ENCODE measurements at places on chromosomes 7 and 10. TPM values are rescaled to one million over a fixed set of nuclear protein-coding genes. Genes with fewer than 3 reads are reported as not detected.

- no peaks in the 10 kb centered on the region for H3K36me3 ChIP-seq
- H3K4me1 ChIP-seq: peaks cover 8% of the 10 kb centered on the region
These were observed 48.2 kb upstream of the PFKFB3 start for GRCh38 chr10:6154566-6154965.

The TMEM213 gene
- not detected for total RNA-seq

- peak; percentile 45 for DNase-seq
- H3K36me3 ChIP-seq: no peaks in the 10 kb centered on the region
- peak overlapping the region; percentile 69 for H3K4me3 ChIP-seq
- H3K27ac ChIP-seq: peak overlapping the region; percentile 36
- peaks cover 4% of the 10 kb centered on the region for H3K4me1 ChIP-seq
- peaks cover 89% of the 10 kb centered on the region for H3K27me3 ChIP-seq
These were observed 752 bp downstream of the KLF14 start for GRCh38 chr7:130732980-130733930.

DNA sequence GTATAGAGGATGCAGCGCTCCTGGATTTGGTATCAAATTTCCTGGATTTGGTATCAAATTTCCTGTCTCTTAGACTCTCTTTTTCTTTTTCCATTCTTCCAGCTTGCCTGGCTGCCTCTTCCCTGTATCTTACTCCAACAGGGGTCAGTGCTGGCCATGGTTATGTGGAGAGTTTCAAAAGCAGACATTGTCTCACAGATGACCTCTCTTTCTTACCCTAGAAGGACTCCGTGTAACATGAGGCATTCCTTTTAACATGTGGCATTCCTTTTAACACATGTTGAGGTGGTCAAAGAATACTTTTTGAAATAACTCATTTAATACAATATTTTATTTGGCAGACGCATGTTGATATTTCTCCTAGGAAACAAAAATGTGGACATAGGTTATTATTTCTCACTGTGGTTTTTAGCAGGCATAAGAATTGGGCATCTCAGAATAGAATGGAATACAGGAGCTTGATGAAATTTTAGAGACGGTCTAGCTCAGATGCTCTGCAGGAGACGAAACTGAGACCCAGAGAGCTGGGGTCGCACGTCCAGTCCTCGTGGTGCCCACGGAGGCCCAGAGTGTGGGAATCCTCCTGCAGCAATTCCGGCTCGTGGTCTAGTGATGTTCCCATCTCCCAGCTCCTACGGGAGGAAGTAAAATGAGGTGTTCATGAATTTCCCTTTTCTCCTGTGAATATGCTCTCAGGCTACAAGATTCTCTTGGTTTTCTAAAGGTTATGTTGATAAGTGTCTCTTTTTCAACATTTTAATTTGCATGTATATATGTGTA is 59.6 kb upstream of the PITRM1 start:
- no peak for DNase-seq
- H3K36me3 ChIP-seq: no peaks in the 10 kb centered on the region
- H3K4me3 ChIP-seq: no peak overlapping the region
- no peak overlapping the region for H3K27ac ChIP-seq
- no peaks in the 10 kb centered on the region for H3K4me1 ChIP-seq
- H3K27me3 ChIP-seq: peaks cover 5% of the 10 kb centered on the region

DNA sequence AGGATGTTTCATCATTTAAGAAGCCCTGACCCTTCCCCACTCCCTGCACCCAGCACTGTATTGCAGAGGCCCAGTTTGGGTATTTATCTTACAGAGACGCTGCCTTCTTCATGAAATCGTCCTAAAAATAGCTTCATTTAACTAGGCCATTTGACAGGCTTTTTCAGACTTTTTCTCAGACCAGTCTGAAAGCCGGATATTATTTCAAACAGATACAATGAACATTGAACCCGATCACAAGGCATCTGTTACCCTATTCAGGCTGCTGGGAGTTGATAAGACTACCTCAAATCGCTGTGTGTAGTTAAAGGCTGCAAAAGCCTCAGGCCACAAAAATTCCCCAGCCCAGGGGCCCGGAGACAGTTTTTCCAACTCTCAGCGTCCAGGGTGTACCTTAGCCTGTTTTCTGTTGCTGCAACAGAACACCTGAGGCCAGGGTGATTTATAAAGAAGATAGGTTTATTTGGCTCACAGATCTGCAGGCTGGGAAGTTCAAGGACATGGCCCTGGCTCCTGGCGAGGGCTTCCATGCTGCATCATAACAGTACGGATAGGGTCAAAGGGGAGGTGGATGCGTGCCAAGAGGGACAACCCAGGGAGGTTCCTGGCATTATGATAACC is 130.7 kb upstream of the SH2B2 start:
- H3K36me3 ChIP-seq: peaks cover 9% of the 10 kb centered on the region
- H3K27me3 ChIP-seq: no peaks in the 10 kb centered on the region
- H3K27ac ChIP-seq: no peak overlapping the region

DNA sequence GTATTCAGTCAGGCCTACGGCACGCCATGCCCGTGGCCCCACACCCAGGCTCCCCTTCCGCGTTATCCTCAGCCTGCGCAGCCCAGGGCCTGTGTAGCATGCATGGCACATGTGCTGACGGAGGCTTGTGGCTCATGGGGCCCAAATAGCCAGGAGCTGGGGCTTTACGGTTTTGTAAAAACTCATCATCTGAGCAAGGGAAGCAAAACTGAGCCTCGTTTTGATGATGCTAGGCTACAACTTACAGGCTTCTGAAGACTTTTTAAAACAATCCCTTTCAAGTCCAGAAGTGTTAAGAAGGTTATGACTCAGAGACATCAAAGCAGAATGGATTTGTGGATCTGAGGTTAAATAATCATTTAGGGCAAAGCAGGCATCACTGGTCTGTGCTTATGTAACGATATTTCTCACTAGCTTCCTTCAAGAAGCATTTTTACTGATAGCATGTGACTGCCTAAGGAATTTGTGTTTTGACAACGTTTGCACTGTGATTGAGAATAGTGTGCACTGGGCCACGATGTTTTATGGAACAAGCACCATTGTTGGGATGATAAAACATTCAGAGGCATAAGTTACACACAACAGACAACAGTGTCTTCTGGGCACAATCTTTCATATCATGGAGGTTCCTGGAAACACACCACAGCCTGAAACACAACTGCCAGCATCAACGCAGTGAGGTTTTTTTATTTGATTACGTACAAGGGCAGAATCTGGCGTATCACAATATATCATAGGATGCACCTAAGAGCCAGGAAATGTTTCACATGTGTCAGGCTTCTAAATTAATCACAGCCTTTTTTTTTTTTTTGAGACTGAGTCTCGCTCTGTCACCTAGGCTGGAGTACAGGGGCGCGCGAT is 274.3 kb downstream of the CCDC3 start:
- DNase-seq: no peak
- H3K27ac ChIP-seq: no peak overlapping the region
- H3K36me3 ChIP-seq: no peaks in the 10 kb centered on the region
- H3K4me1 ChIP-seq: peaks cover 5% of the 10 kb centered on the region
- no peak overlapping the region for H3K4me3 ChIP-seq
- peaks cover 26% of the 10 kb centered on the region for H3K27me3 ChIP-seq

The NPFFR1 gene
- not detected for total RNA-seq

DNA sequence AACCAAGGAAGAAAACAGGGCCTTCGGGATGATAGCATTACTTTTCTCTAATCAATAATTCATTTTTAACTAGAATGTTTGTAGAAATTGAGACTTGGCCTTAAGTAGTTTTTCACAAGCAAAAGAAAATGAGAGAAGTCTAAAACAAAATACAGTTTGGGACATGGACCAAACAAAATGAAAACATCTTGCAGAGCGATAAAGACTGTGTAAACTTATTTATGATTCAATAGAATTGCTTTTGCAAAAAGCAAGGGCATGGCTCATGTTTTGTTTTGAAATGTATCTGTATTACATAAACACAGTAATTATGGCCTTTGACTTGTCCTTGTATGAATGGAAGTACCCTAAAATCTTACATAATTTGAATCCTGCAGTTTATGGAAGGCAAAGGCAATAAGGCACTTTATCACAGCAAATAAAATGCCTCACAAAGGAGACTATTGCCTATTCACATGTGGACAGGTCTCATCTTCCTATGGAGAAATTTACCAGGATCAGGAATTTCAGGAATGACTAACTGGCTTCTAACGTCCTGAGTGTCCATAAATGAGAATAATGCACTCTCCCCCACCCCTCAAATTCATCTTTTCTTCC is 295.2 kb downstream of the PTEN start:
- no peak overlapping the region for H3K27ac ChIP-seq
- H3K4me1 ChIP-seq: peaks cover 8% of the 10 kb centered on the region
- no peak overlapping the region for H3K4me3 ChIP-seq

- H3K36me3 ChIP-seq: peaks cover 1% of the 10 kb centered on the region
- H3K4me3 ChIP-seq: no peak overlapping the region
- H3K27me3 ChIP-seq: peaks cover 13% of the 10 kb centered on the region
- peaks cover 18% of the 10 kb centered on the region for H3K4me1 ChIP-seq
- no peak overlapping the region for H3K27ac ChIP-seq
These were observed 33.3 kb upstream of the XPNPEP1 start for GRCh38 chr10:109956454-109957091.

DNA sequence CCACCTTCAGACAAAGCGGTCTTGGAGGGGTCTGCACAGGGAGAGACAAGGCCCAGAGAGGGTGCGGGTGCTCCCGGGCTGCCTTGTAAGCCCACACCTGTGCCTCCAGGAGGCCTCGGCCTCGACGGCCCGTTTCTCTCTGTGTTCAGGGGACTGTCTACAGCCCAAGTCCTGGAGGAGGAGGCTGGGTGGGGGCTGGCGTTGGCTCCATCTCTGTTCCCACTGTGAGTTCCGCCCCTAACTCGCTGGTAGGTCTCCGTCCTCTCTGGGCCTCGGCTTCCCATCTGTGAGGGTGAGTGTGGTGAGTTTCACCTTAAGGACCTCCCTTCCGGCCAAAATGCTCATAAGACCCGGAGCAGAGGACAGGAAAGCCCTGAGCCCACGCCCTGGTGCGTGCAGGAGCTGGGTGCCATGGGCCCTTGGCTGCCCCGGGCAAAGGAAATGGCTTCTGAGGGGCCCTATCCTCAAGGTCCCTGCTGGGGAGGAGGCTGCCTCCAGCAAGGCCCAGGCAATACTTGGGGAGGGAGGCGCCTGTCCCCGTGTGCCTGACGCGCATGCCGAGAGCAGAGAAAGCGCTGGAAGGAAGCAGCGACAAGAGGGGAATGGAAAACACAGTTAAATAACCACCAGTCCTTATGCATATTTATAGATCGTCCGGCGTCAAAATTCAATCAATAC is 276.8 kb downstream of the ELFN1 start:
- no peaks in the 10 kb centered on the region for H3K27me3 ChIP-seq
- no peak for DNase-seq
- peaks cover 1% of the 10 kb centered on the region for H3K36me3 ChIP-seq
- no peak overlapping the region for H3K27ac ChIP-seq
- H3K4me1 ChIP-seq: peaks cover 9% of the 10 kb centered on the region
- no peak overlapping the region for H3K4me3 ChIP-seq

The CREB5 gene
- 4.6 TPM for total RNA-seq

DNA sequence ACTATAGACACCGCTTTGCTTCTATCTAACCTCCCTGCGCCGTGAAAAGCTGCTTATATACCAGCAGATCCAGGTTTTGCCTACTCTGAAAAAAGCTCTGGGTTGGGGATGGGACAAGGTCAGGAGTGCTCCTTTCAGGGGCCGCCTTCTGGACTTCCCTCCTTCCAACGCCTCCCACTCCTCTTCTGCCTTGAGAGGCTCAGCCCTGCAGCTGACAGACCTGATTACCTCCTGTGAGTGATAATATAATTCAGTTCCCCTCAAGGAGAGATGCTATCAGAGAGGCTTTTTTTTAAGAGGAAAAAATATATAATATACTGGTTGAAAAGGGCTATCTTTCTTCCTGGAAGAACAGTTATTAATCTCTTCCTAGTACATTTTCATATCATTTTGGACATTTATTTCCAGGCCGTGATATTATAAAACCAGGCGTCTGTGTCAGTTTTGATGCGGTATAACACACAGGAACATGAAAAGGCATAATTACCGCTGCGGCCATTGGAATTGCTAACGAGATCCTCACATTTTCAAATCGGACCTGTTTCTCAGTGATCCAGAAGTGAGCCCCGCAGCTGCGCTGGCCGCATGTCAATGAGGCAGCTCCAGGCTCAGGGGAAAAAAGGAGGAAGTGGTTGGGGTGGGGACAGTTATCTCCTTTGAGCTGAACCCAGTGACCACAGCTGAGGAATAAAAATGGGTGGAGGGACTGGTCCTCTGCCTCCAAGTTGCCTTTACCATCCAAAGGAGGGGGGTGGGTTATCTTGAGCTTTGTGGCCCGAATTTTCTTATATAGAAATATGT is 457.1 kb downstream of the TYW1 start:
- DNase-seq: no peak
- H3K36me3 ChIP-seq: no peaks in the 10 kb centered on the region
- H3K4me1 ChIP-seq: no peaks in the 10 kb centered on the region
- peaks cover 9% of the 10 kb centered on the region for H3K27me3 ChIP-seq

DNA sequence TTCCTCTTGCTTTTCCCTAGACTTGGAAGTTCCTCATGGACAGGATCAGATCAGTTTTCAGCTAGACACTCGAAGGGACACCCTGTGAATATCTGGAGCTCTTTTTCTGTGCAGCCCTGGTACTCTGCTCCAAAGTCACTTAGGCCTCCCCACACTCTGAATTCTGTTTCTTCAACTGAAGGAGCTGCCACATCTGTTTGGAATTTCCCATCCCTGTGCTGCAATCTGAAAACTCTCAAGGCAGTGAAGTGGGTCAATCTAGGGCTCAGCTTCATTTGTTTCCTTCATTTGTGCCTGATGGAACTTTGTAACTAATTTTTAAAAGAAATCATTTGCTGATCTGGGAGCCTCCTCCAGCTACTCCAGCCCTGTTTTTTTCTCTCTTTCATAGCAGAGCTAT is 9.6 kb downstream of the EPC1 start:
- no peaks in the 10 kb centered on the region for H3K27me3 ChIP-seq
- peaks cover 11% of the 10 kb centered on the region for H3K36me3 ChIP-seq
- no peak for DNase-seq
- H3K27ac ChIP-seq: no peak overlapping the region
- H3K4me3 ChIP-seq: no peak overlapping the region

The ANKRD61 gene
- total RNA-seq: 0.47 TPM

The PRSS37 gene
- total RNA-seq: not detected

DNA sequence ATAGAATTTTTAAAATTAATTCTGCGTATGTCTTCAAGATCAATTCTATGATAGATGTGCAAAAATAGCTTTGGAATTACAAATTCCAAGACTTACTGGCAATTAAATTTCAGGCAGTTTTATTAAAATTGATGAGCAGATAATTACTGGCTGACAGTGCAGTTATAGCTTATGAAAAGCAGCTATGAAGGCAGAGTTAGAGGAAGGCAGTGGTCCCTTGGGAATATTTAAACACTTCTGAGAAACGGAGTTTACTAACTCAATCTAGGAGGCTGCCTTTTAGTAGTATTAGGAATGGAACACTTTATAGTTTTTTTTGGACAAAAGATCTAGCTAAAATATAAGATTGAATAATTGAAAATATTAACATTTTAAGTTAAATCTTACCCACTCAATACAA is 70.8 kb downstream of the CFTR start:
- no peak overlapping the region for H3K27ac ChIP-seq
- H3K27me3 ChIP-seq: no peaks in the 10 kb centered on the region
- H3K4me3 ChIP-seq: no peak overlapping the region
- no peaks in the 10 kb centered on the region for H3K36me3 ChIP-seq
- no peak for DNase-seq

Data from progenitor cell of endocrine pancreas (in vitro differentiated cells).